ENCODE measurements at places on chromosomes 3 and 15. TPM values are rescaled to one million over a fixed set of nuclear protein-coding genes. Genes with fewer than 3 reads are reported as not detected.
A peak's percentile ranks its signal among the peaks of the same experiment; 100 is the strongest.

Gene C3orf70
- total RNA-seq = not detected

- no peaks in the 10 kb centered on the region for H3K36me3 ChIP-seq
- H3K27me3 ChIP-seq = peaks cover 13% of the 10 kb centered on the region
- no peak for DNase-seq
- H3K27ac ChIP-seq = no peak overlapping the region
These were observed 21.5 kb upstream of the C2CD4B start for GRCh38 chr15:62186578-62186977.

Gene SIDT1
- total RNA-seq = not detected

Gene RAB43
- total RNA-seq = 21.6 TPM

- no peak overlapping the region for H3K4me3 ChIP-seq
- H3K27ac ChIP-seq = 0 out of 2 replicates have a peak overlapping the region, but pooled peaks have one; percentile 35
- no peaks in the 10 kb centered on the region for H3K36me3 ChIP-seq
- no peak for DNase-seq
These were observed 440.1 kb downstream of the ZNF385D start for GRCh38 chr3:21310891-21311290.

DNA sequence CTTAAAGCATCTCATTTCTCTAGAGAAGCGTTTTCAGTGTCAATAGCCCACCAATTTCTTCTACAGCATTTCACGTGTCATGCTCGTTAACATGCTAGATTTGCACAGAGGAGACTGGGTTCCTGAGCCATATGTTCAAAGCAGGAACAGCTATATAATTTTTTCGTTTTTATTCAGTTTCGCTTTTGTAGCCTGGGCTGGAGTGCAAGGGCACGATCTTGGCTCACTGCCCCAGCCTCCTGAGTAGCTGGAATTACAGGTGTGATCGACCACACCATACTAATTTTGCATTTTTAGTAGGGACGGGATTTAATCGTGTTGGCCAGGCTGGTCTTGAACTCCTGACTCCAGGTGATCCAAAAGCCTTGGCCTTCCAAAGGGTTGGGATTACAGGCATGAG lies 6.6 kb upstream of the SLMAP start:
- no peaks in the 10 kb centered on the region for H3K36me3 ChIP-seq
- peaks cover 7% of the 10 kb centered on the region for H3K4me1 ChIP-seq
- DNase-seq = no peak
- H3K4me3 ChIP-seq = no peak overlapping the region
- no peaks in the 10 kb centered on the region for H3K27me3 ChIP-seq

Gene CAPN3
- total RNA-seq = 8.6 TPM

DNA sequence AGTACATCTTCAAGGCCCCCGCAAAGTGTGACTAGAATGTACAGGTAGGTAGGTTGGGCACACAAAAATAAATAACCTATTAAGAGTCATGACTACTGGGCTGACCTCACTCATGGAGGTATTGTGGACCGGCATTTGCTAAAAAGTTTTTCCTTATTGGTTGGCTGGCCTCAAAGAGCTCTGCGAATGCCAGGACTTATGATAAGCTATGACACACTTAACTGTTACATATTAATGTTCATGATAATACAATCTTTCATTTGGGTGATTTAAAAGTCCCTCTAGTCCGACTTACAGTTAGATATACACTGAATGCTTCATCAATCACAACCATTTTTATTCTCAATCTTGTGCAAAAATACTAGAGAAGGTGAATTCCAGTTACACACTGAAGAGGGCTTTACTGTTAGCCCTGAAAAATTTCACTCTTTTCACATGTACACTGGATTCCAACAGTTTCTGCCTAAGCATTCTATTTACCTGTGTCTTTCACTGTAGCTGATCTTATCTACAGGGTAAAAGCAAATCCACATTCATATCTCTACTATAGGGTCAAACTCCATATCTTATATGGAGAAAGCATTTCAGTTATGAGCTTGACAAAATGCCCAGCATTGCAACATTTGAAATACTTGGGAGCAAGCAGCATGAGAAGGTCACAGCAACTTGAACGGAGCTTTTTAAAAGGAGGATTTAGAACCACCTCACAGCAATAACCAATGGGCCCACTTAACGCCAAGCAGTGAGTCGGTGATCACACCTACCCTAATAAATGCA lies 329.1 kb downstream of the FOXP1 start:
- H3K4me1 ChIP-seq = peaks cover 50% of the 10 kb centered on the region
- H3K27ac ChIP-seq = no peak overlapping the region
- H3K36me3 ChIP-seq = no peaks in the 10 kb centered on the region
- H3K4me3 ChIP-seq = no peak overlapping the region
- no peaks in the 10 kb centered on the region for H3K27me3 ChIP-seq
- DNase-seq = peak; percentile 37

- peak overlapping the region; percentile 34 for H3K4me3 ChIP-seq
- DNase-seq = peak; percentile 98
- H3K27ac ChIP-seq = peak overlapping the region; percentile 80
- H3K4me1 ChIP-seq = peaks cover 25% of the 10 kb centered on the region
These were observed 110.6 kb upstream of the MEF2A start for GRCh38 chr15:99454941-99455788.

Gene COL8A1
- total RNA-seq = 157 TPM

DNA sequence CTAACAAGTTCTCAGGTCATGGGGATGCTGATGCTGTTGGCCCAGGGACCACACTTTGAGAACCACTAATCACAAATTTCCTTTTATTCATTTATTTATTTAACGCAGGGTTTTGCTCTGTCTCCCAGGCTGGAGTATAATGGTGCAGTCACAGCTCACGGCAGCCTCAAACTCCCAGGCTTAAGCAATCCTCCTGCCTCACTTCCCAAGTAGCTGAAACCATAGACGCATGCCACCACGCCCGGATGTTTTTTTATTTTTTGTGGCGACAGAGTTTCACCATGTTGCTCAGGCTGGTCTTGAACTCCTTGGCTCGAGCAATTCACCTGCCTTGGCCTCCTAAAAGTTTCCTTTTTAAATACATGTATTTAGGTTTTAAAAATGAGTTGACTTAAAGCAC lies 20.7 kb upstream of the ISLR2 start:
- H3K27me3 ChIP-seq = peaks cover 8% of the 10 kb centered on the region
- DNase-seq = no peak
- H3K36me3 ChIP-seq = no peaks in the 10 kb centered on the region
- no peaks in the 10 kb centered on the region for H3K4me1 ChIP-seq

DNA sequence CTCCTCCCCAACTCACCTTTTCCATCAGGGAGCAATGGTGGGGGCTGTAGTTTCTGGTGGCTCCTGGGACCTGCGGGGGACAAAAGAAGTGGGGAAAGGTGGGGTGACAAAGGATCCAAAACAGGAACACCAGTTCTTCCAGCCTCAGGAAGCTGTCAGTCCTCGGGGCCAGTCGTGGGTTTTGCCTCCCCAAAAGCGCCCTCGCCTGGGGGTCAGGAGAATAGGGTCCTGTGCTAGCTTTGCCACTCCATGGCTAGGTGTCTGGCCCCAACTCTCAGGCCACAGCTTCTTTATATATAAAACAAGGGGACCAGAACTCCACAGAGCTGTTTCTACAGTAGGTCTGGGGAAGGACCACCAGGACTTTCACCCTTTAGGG lies 4.0 kb downstream of the CCDC9B start:
- peaks cover 7% of the 10 kb centered on the region for H3K36me3 ChIP-seq
- no peak for DNase-seq
- no peaks in the 10 kb centered on the region for H3K27me3 ChIP-seq
- peaks cover 42% of the 10 kb centered on the region for H3K4me1 ChIP-seq
- H3K27ac ChIP-seq = no peak overlapping the region
- no peak overlapping the region for H3K4me3 ChIP-seq

Gene EPB42
- total RNA-seq = not detected

DNA sequence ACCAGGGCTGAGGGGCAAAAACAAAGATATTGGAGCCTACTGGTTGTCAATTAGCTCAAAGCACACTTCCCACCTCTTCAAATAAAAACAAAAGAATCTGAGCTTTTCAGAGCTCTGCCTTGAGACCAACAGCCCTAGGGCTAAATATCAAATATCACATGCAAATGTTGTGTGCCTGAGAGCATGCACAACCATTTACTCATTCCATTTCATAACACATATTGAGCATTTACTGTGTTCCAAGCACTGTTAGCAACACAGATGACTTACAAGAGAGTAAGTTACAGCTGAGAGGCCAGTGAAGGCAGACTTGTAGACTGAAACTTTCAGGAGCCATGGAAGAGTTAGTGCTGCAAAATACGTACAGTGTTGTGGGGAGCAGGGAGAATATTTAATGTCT lies 222.4 kb downstream of the CPNE4 start:
- H3K4me1 ChIP-seq = no peaks in the 10 kb centered on the region
- no peak overlapping the region for H3K27ac ChIP-seq
- no peaks in the 10 kb centered on the region for H3K27me3 ChIP-seq
- DNase-seq = peak; percentile 61
- no peak overlapping the region for H3K4me3 ChIP-seq

Gene PLCH1
- under 0.01 TPM for total RNA-seq

Gene TGM4
- not detected for total RNA-seq

DNA sequence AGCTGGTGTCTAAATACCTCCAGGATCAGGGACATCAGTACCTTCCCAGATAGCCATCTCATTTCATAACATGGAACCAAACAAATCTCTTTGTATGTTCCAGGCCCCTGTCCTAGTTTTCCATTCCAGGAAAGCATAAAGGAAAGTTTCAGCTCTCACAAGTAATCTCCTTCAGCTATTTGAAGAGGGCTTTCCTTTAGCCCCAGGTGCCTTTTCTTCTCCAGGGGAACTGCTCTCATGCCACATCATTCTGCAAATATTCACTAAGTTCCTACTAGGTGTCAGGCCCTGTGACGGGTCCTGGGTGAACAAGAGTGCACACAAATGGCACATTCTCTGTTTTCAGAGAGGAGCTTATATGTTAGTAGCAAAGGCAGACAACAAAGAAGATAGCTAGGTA lies 136.1 kb downstream of the ADAMTS9 start:
- H3K27me3 ChIP-seq = no peaks in the 10 kb centered on the region
- DNase-seq = no peak
- no peak overlapping the region for H3K27ac ChIP-seq

Gene SENP8
- total RNA-seq = 2.8 TPM

Gene A4GNT
- total RNA-seq = not detected

- H3K4me3 ChIP-seq = no peak overlapping the region
- no peaks in the 10 kb centered on the region for H3K36me3 ChIP-seq
- no peak overlapping the region for H3K27ac ChIP-seq
- no peaks in the 10 kb centered on the region for H3K27me3 ChIP-seq
These were observed 1200.5 kb downstream of the SI start for GRCh38 chr3:163877805-163878204.

- peaks cover 81% of the 10 kb centered on the region for H3K36me3 ChIP-seq
- DNase-seq = peak; percentile 33
- no peaks in the 10 kb centered on the region for H3K27me3 ChIP-seq
- H3K4me3 ChIP-seq = no peak overlapping the region
These were observed 83.0 kb downstream of the PLOD2 start for GRCh38 chr3:146078031-146078430.

Gene ZNF80
- total RNA-seq = not detected

- H3K4me1 ChIP-seq = no peaks in the 10 kb centered on the region
- no peak overlapping the region for H3K4me3 ChIP-seq
- no peak overlapping the region for H3K27ac ChIP-seq
- no peaks in the 10 kb centered on the region for H3K36me3 ChIP-seq
These were observed 4.8 kb upstream of the ZMAT3 start for GRCh38 chr3:179076243-179077027.

GRCh38 chr3:130572769-130573168 lies 55.8 kb downstream of the COL6A6 start:
- H3K27ac ChIP-seq = no peak overlapping the region
- H3K4me3 ChIP-seq = no peak overlapping the region

Gene SCG5
- total RNA-seq = 26.1 TPM

Gene HDC
- total RNA-seq = not detected

DNA sequence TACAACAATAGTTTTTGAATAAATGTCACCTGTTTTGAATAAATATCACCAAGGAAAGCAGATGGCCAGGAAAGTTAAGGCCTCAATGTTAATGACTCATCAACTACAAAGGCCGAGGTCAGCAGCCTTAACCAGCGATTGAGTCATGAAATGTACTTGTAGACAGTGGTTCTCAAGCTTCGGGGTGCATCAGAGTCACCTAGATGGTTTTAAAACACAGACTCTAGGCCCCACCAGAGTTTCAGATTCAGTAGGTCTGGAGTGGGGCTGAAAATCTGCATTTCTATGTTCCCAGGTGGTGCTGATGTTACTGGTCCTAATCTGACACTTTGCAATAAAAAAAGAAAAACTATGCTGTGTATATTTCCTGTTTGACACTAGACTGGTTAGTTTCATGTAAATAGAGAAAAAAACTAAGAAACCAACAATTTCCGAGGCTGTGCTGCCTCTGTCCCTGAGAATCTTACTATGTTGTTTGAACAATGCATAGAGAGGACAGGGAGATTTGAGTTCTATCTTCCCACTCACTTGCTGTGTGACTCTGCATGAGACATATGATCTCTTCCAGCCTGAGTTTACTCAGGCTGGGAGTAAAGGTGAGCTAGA lies 9.8 kb downstream of the RAB27A start:
- peak overlapping the region; percentile 63 for H3K27ac ChIP-seq
- peaks cover 24% of the 10 kb centered on the region for H3K4me1 ChIP-seq
- H3K36me3 ChIP-seq = no peaks in the 10 kb centered on the region
- DNase-seq = peak; percentile 96
- no peak overlapping the region for H3K4me3 ChIP-seq
- no peaks in the 10 kb centered on the region for H3K27me3 ChIP-seq

- H3K4me1 ChIP-seq = no peaks in the 10 kb centered on the region
- H3K4me3 ChIP-seq = no peak overlapping the region
- H3K27ac ChIP-seq = no peak overlapping the region
- H3K27me3 ChIP-seq = no peaks in the 10 kb centered on the region
These were observed 123.1 kb downstream of the TPRA1 start for GRCh38 chr3:127467391-127467790.

DNA sequence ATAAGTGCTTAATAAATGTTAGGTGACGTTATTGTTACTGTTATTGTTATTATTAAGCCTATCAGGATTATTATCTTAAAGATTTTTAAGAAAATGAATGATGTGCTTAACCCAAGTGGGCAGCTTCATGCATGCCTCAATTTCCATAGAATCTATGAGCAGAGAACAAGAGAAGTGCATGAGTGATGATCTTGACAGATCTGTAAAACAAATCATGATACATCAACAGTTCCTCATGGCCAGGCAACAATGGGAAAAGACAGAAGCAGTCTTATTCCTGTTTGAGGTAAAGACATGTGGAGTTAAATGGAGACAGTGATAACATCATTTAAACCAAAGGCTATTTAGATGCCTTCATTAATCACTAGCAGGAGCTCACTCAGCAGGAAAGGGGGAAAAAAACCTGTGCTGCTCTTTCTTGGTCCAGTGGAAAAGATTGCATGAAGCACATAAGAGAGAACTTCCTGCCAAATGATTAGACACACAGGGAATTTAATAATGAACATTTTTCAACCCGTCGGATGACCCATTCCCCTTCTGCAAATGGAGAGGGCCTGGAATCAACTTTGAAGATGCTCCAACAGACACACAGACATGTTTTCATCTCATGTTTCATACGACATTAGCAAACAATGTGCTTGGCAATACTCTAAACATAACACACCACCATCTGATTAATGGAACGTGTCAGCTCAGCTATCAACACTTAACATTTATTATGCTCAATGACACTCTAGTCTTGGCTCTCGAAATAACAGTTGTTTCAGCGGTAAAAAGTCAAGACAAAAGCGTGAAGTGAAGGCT lies 212.2 kb upstream of the LRRN1 start:
- no peak for DNase-seq
- no peaks in the 10 kb centered on the region for H3K4me1 ChIP-seq
- no peak overlapping the region for H3K4me3 ChIP-seq
- H3K27me3 ChIP-seq = no peaks in the 10 kb centered on the region
